ENCODE measurements at places on chromosomes 7 and 10. TPM values are rescaled to one million over a fixed set of nuclear protein-coding genes. Genes with fewer than 3 reads are reported as not detected.
A peak's percentile ranks its signal among the peaks of the same experiment; 100 is the strongest.

Gene SPOCK2
- total RNA-seq = 12.0 TPM

Gene SPDYE5
- total RNA-seq = not detected

Gene SCART1
- 1.9 TPM for total RNA-seq

Gene PRSS1
- not detected for total RNA-seq

Gene ZNF107
- total RNA-seq = 3.6 TPM

Gene C10orf105
- total RNA-seq = 0.27 TPM

Gene PTTG1IP2
- total RNA-seq = not detected

DNA sequence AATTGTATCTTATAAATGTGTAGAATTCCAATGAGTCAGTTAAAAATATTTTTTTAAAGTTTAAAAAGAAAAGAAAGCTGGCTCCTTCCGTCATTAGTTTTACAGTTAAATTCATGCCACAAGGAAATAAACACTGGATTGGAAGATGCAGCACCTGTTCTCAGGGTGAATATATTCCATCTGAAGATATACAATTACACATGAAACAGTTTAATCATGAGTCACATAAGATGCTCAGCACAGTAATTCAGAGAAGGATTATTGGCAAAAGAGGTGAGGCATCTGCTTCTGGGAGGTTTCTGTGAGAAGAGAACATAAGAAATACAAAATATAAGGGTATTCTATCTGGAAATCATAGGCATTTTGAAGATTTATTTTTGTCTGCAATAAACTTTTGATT is 376.5 kb upstream of the SORCS1 start:
- no peaks in the 10 kb centered on the region for H3K27me3 ChIP-seq
- no peaks in the 10 kb centered on the region for H3K36me3 ChIP-seq
- no peaks in the 10 kb centered on the region for H3K4me1 ChIP-seq
- H3K4me3 ChIP-seq = no peak overlapping the region

DNA sequence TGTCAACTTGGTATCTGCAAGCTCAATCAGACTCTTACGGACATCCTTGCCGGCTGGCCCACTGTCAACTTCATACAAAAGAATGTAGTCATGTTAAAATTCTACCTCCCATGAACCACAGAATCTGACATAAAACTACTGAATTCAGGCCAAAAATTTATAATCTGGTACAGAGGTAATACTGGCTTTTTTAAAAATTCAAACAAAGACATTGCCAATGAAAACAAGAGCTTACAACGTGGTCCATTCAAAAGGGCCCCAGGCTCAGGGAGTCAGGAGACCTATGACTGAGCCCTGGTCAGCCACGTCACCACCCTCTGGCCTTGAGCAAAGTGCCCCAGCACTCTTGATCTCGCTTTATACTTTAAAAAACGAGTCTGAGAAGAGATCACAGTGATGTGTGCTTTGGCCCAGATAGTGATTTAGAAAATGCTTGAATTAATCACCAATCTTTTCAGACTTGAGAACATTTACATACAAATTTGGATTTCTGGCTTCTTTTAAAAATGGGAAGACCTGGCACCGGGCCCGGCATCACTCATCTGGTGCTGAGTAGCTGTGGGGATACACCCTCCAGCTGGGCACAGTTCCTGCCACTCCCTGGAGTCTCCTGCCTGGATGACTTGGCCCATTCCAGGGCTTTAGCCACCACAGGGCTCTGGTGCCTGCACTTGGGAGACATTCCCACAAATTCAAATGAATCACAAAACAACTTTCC is 94.1 kb downstream of the PIP4K2A start:
- no peaks in the 10 kb centered on the region for H3K27me3 ChIP-seq
- peak overlapping the region; percentile 31 for H3K27ac ChIP-seq
- no peak for DNase-seq
- no peaks in the 10 kb centered on the region for H3K4me1 ChIP-seq

DNA sequence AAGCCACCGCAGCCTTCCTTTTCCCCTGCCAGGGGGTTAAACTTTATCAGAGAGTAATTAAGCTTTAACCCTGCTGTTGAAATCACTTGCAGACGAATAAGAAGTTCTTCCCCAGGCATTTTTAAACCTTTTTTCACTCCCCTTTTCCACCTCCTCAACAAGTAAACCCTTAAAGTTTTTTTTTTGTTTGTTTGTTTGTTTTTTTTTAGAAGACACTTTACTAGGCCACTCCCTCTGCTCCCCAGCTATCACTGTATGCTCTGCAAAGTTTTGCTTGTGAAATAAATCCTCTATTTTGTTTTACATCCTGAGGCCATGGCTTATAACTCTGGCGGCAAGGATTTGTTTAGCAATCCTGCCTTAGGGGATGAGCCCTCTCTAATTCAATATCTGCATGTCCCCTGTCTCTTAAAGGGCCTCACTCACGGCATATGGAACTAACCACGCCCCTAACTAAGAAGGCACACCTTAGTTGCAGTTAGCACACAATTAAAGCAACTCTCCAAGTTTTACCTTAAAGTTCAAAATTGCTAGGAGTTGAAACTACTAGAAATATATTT is 1354.7 kb upstream of the LRRTM3 start:
- no peak overlapping the region for H3K27ac ChIP-seq

DNA sequence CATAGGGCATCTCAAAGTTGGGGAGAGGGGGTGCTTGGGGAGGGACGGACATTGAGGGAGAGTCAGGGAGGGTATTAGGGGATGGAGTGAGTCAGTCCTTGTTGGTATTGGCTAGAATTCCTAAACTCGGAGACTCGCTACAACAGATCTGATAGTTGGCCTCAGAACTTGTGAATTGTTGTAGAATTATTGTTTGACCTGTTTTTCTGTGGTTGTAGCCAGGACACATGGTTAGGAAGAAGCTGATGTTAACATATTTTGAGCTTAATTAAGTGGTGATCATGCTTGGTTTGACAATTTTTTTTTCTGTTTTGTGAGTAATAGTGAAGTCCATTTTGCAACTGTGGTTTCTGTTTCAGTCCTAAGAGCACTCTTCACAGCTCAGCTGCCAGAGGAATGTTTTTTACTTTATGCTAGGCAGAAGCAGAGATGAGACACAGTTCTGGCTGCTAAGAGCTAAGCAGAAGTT is 1190.3 kb upstream of the C7orf33 start:
- H3K27ac ChIP-seq = no peak overlapping the region
- H3K27me3 ChIP-seq = no peaks in the 10 kb centered on the region
- H3K36me3 ChIP-seq = no peaks in the 10 kb centered on the region
- no peak for DNase-seq
- H3K4me3 ChIP-seq = no peak overlapping the region
- no peaks in the 10 kb centered on the region for H3K4me1 ChIP-seq

- no peak for DNase-seq
- H3K27me3 ChIP-seq = no peaks in the 10 kb centered on the region
- peaks cover 31% of the 10 kb centered on the region for H3K4me1 ChIP-seq
- H3K36me3 ChIP-seq = no peaks in the 10 kb centered on the region
- H3K27ac ChIP-seq = no peak overlapping the region
Observed at GRCh38 chr10:77156406-77156879, 481.2 kb downstream of the KCNMA1 start.

DNA sequence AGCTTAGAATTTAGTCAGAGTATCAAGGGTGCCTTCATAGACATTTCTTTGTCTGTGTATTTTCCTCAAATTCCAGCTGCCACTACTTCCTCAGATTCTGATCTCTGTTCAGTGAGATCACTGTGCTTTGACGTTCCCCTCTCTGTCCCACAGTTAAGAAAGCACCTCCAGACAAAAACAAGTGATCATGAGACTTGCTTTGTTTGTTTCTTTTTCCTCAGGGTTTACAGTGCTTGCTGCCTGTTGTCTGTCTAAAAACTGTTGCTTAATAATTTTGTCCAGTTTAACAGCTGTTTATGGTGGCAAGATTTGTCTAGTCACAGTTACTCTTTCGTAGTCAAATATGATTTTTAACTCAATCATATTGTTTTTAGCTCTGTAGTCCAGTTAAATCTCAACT is 29.1 kb downstream of the TRUB1 start:
- no peaks in the 10 kb centered on the region for H3K27me3 ChIP-seq
- H3K36me3 ChIP-seq = peaks cover 5% of the 10 kb centered on the region
- H3K4me1 ChIP-seq = no peaks in the 10 kb centered on the region
- H3K27ac ChIP-seq = no peak overlapping the region
- H3K4me3 ChIP-seq = no peak overlapping the region

DNA sequence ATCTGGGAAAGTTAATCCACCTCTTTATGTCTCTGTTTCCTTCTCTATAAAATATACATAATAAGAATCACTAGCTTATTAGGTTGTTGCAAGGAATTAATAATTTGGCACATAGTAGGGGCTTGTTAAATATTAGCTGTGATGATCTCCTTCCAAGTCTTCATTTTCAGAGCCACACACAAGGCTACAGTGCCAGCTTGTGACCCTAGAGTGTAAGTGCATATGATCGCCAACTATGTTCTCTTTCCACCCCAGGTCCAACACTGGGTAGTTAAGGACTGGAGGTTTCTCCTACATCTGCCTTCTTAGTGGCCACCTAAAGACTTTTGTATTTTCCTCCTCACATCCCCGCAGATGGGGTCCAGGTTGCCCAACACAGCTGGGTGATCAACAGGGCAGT is 17.9 kb upstream of the ACSM6 start:
- no peaks in the 10 kb centered on the region for H3K27me3 ChIP-seq
- no peak overlapping the region for H3K4me3 ChIP-seq
- DNase-seq = no peak
- no peaks in the 10 kb centered on the region for H3K36me3 ChIP-seq
- no peak overlapping the region for H3K27ac ChIP-seq

DNA sequence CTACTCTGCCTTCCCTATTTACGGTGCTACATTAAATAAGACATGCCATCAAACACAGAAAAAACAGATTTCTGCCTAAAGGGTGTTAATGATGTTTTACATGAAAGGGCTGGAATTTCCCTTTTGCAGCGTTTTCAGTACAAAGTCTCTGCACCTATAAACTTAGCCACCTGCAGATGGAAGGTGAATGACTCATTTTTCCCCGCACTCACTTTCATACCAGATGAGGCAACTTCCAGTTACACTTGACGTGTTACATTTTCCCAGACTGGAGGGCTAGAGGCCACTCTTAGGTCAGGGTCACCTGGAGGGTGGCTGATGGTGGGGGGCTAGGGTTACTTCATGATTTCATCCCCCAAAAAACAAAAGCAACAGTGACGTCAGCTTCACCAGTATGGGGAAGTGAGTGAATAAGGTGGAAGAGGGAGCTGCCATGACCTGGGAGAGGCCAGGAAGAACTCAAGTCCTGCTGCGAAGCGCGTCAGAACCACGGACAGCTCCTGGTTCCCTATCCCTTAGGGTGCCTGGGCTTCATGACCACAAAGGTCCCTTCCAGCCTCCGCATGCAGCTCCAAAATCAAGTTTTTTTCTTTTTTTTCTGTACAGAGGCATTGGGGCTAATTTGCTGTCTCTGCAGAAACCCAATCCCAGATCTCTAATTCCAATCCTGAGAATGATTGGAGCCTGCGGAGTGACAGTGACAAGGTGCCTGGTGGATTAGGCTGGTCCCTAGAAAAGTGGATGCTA is 94.0 kb downstream of the ADARB2 start:
- no peak for DNase-seq
- H3K36me3 ChIP-seq = no peaks in the 10 kb centered on the region
- no peaks in the 10 kb centered on the region for H3K27me3 ChIP-seq
- H3K4me1 ChIP-seq = no peaks in the 10 kb centered on the region
- no peak overlapping the region for H3K4me3 ChIP-seq
- H3K27ac ChIP-seq = no peak overlapping the region

DNA sequence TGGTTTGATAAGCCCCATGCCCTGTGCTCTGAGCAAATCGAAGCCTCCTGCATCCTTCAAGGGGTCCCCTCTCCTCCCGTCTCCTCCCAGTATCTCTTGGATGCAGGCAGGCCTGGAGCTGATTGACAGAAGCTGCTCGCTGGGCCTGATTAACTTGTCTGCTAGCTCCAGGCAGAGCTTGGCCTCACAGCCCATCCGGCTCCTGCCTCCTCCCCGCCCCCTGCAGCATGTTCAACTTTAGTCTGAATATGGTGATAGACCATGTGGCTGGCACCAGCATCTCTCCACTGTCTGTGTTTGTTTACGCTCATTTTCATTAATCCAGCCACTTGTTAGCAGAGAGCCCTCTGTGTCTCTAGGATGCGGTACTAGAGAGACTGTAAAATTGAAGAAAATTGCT is 432.2 kb downstream of the DPP6 start:
- no peaks in the 10 kb centered on the region for H3K4me1 ChIP-seq
- no peak overlapping the region for H3K27ac ChIP-seq
- H3K27me3 ChIP-seq = no peaks in the 10 kb centered on the region
- no peak for DNase-seq
- no peaks in the 10 kb centered on the region for H3K36me3 ChIP-seq
- no peak overlapping the region for H3K4me3 ChIP-seq

GRCh38 chr7:39674406-39674805 is 51.0 kb downstream of the RALA start:
- no peak overlapping the region for H3K27ac ChIP-seq
- no peaks in the 10 kb centered on the region for H3K27me3 ChIP-seq
- H3K36me3 ChIP-seq = no peaks in the 10 kb centered on the region
- no peaks in the 10 kb centered on the region for H3K4me1 ChIP-seq
- DNase-seq = no peak

DNA sequence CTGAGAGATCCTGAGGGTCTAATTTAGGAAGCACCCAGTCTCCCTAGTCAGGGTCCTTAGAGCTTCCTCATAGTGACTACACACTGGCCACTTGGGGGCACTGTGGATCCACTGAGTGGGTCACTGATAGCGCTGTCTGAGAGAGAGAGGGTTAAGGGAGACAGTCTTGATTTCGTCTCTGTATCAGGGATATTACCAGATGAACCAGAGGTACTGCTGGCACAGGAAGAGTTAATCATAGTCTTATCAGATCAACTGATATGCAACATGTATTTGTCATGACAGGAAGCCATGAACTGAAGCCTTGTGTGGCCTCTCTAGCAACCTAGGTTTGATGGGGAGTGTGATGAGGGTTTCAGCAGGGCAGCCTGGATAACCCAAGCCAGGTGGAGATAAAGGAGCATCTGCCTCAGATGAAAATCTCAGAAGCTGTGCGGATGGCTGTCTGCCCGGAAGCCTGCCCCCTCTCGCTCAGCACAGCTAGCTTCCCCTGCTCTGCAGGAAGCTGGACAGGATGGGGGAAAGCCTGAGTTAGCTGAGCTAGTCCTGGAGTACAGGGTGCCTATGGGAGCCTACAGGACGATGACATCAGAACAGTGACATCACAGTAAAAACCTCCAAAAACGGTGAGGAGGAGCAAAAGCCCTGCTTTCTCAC is 214.0 kb upstream of the PRSS1 start:
- no peak overlapping the region for H3K4me3 ChIP-seq
- no peaks in the 10 kb centered on the region for H3K36me3 ChIP-seq
- DNase-seq = peak; percentile 44
- H3K27ac ChIP-seq = no peak overlapping the region
- H3K27me3 ChIP-seq = no peaks in the 10 kb centered on the region

- H3K27me3 ChIP-seq = no peaks in the 10 kb centered on the region
- H3K4me3 ChIP-seq = no peak overlapping the region
- no peaks in the 10 kb centered on the region for H3K36me3 ChIP-seq
- H3K27ac ChIP-seq = no peak overlapping the region
Observed at GRCh38 chr7:138021889-138022288, 20.0 kb upstream of the CREB3L2 start.

Data from Peyer's patch (tissue), 4 donors.